ENCODE measurements at places on chromosomes 13 and 19. TPM values are rescaled to one million over a fixed set of nuclear protein-coding genes. Genes with fewer than 3 reads are reported as not detected.
A peak's percentile ranks its signal among the peaks of the same experiment; 100 is the strongest.

The AMER2 gene
- polyA plus RNA-seq = not detected

The IZUMO2 gene
- not detected for polyA plus RNA-seq

The CAPN12 gene
- polyA plus RNA-seq = 25.7 TPM

The SCGB2B2 gene
- not detected for polyA plus RNA-seq

The GZMM gene
- polyA plus RNA-seq = 652 TPM

The GRK1 gene
- not detected for polyA plus RNA-seq

DNA sequence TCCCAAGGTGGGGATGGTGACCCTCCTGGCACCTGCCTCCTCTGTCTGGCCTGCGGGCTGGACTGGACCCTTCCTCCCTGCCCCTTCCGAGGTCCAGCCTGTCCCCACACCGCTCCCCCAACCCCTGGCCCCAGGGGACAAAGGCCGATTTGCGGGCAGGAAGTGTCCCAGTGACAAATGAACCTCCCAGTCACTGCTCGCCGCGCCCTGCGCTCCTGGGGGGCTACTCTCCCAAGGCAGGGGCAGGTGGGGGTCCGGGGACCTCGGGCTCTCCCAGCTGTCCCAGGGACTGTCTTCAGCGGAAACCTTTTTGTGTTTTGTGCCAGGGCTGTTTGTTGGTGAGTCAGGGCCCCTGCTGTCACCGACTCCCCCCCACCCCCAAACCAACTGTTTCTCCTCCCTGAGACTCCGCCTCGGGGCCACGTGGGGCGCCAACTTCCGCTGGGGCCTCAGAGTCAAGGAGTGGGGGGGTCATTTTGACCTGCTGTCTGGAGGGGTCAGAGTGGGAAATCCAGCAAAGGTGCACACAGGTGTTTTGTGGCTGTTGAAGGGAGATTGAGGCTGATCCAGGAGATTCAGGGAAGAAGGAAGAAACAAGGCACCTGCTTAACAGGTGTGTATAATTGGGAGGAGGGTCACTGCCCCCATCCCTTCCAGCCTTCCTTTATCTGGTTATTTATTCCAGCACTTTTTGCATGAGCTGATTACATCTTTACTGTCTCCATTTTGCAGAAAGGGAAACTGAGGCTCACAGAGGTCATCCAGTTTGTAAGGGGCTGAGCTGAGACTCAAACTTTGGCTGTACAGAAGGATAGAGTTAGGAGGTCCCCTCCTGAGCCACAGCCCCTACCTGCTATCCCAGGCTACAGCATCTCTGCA, 831 bp downstream of the PGPEP1 start:
- peak; percentile 50 for DNase-seq

DNA sequence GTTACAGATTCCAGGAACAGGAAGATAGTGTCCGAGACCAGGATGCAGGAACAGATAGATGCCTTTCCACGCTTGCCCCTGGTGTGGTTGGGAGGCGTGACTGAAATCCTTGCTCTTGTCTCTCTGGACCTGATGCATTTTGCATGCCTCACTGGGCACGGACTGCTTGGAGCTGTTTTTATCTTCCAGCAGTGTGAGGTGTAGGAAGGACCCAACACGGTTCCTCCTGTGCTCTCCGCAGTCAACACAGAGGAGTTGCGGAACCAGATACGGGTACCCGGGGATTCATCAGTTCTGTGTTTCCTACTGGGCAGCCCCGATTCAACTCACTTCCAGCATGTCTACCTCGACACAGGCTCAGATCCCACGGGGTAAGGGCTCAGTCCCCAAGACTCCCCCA, 6.5 kb downstream of the DOT1L start:
- DNase-seq = no peak

- peak; percentile 68 for DNase-seq
These were observed 2.0 kb downstream of the ZBTB7A start for GRCh38 chr19:4064496-4065260.

DNA sequence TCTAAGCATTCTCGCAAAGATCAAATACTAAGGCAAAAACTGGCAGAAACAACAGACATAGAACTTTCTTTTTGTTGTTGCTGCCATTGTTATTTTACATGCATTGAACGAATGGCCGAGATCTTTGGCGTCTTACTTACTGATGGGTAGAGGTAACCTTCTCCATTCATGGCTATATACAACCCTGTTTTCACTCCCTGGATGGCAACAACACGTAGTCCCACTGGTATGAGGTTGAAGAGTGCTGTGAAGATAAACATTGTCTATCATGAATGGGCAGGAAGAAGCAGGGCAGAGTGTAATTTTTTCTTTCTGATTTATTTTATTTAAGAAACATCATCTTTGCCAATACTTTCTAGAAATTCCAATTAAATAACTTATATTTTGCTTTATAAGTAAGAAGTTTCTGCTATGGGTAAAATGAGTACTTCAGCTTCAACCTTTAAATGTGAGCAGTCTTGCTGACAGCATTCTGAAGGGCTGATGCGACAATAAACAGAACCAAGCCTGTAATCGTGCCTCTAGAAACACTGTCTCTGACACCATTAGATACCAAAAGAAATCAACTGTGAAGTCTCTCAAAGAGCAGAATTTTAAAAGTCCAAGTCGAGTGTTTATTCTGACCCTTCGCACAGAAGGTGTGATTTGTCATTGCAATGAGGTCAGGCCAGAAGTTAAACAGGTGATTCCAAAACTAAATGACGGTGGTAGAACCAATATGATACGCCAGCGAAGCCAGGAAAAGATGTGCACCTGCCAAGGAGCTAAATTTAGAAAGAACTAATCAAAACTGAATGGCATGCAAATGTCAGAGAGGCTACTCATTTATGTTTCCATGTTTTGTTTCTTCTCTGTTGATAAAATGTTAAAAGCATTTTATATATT, 416.4 kb downstream of the ITGBL1 start:
- no peak for DNase-seq

- DNase-seq = no peak
These were observed 219.1 kb downstream of the LMO7 start for GRCh38 chr13:75855216-75855615.

DNA sequence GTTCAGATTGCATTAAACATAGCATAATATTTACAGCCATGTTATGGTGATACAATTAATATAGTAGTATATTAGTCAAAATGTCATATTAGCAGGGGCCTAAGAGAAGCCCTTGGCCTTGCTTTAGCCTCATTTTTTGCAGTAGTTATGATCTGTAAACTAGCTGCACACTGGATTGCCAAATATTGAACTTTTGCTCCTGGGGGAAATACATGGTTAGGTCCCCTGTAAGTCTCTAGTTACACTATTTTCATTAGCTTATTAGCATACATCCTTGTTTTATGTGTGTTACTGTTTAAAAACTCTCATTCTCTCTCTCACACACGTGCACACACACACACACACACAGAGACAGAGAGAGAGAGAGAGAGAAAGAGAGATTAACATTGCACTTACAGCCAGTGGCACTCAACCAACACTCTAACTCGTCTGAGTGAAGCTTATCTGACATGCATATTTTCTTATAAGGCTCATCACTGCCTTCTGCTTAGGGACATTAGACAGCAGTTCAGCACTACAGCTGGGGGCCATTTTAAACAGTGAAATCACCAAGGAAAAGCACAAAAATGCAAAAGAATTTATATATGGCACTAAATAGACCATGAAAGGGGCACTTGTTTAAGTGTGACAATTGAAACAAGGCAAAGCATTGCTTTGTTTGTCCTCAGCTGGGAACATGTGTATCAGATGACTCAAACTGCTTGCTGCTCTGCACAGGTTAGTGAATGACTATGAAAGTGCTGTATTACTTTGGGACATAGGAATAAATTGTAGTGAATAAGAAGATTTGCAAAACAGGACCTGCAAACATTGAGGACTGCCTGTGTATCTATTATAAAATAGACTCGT, 278.7 kb downstream of the GPC6 start:
- DNase-seq = no peak

DNA sequence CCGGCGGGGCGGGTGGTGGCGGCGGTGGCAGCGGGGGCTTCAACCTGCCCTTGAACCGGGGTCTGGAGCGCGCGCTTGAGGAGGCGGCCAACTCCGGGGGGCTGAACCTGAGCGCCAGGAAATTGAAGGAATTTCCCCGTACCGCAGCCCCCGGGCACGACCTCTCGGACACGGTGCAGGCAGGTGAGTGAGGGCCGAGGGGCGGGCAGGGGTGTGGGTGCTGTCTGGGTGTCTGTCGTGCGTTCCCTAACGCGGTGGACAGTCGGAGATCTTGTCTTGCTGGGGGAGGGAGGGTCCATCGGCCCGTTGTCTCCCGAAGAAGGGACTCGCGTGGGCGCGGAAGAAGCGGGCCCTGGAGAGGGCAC, 533 bp downstream of the LRCH1 start:
- no peak for DNase-seq

DNA sequence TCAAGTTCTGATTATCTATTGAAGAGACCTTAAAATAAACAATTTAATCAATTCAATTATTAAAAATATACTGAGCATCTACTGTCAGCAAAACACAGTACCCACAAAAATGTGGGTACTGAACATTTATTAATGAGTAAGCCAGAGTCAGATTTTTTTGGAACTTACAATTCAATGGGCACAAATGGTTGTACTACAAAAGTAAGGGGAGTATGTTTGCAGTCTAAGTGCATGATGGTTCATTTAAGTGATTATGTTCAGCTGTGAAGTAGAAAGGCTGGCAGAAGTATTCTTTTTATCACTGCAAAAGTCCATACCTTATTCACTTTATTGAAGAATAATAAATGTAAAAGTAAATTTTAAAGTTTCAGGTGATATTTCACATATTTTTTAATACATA, 27.6 kb downstream of the FGF14 start:
- no peak for DNase-seq

DNA sequence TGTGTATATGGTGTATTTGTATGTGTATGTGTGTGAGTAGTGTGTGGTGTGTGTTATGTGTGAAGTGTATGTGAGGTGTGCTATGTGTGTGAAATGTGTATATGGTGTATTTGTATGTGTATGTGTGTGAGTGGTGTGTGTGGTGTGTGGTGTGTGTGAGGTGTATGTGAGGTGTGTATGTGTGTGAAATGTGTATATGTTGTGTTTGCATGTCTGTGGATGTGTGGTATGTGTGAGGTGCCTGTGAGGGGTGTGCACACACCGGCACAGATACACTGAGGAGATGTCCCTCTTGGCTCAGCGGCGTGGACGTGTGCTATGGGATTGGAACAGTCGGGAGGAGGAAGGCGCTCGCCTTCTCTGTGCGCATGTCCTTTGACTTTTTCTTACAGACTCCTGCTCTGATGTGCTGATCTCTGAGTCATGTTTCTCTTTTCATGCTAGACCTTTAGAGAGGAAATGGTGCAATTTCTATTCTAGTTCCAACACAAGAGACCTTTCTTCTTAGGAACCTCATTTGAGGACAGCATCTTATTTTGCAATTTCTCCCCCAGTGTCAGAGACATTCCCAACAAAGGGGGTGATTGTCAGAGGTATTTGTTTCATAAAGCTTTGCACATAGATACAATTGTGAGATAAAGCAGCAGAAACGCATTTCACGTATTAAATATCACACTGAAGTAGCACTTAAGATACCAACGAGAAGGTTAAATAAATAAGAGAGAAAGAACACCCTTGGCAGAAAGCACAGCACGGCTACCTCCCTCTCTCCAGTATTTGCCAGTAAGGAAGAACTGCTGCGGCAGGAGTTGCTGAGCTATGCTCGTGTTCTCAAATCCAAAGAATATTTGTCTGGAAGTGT, 11.3 kb upstream of the TNFRSF19 start:
- no peak for DNase-seq

Measured in immature natural killer cell (primary cell).